C1 segment of cervical spinal cord (tissue), 14 donors: ENCODE measurements at places on chromosomes 16 and 17.

- no peak for DNase-seq
These were observed 24.6 kb downstream of the CNGB1 start for GRCh38 chr16:57946181-57946801.

DNA sequence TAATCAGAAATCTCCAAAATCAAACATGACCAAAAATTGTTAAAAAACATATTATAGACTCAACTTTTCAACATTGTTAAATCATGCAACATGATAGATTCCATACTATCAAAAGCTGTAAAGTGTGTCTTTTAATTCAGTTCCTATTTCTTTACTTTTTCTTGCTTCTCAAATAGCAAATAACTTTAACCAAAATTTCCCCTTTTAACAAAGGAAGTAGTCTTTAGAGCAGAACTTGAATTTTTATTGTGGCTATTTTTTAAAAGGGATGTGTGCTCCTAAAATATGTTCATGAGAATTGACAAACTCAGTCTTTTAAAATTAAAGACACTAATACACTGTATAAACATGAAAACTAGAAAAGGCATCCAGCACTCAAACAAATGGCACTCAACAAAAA is 49.1 kb downstream of the SPAG9 start:
- no peak for DNase-seq

DNA sequence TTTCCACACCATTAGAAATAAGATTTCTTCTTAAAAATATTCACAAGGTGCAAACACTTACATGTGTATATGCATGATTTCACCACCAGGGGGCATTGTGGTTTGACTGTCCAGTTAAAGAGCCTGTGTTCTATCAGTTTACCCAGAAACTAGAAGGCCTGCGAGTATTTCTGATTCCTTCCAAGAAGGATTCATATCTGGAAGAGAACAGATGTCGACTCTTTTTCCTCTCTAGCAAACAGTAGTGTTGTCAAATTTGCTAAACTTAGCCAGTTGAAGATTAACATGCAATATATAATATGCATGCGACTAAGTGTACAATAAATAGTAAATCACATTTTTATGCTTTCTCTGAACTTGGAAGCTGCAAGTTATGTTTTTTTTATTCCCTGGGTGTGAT is 404.1 kb downstream of the WWOX start:
- DNase-seq: no peak

DNA sequence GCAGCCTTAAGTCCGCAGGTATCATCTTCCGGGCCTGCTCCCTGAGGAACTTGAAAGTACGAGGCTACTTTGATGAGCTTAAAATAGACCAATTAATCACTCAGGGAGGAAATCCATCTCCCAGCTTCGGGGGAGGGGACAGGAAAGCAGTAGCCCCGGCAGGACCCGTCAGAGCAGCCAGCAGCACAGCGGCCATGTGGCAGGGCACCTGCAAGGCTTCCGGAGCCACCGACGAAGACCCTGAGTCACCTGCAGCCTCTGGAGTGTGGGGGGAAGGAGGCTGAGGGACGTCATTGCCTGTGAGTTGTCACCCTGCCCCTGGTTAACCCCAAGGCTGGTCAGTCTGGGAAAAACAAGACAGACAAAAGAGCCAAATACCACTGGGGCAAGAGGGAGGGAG is 4.4 kb upstream of the CYB561 start:
- no peak for DNase-seq

DNA sequence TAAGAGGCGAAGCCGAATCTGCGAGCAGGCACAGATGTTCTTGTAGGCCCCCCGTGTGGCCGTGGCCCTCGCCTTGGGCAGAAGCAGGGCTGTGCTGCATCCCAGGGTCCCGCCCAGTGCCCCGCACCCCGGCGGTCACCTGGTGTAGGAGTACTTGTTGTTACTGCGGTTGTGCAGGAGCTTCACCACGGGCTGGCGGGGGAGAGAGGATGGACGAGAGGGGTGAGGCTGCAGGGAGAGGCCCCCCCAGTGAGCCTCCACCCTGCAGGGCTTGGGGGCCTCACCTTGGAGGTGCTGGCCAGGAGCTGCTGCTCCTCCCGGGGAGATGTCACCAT is 11.4 kb downstream of the ASPHD1 start:
- no peak for DNase-seq

DNA sequence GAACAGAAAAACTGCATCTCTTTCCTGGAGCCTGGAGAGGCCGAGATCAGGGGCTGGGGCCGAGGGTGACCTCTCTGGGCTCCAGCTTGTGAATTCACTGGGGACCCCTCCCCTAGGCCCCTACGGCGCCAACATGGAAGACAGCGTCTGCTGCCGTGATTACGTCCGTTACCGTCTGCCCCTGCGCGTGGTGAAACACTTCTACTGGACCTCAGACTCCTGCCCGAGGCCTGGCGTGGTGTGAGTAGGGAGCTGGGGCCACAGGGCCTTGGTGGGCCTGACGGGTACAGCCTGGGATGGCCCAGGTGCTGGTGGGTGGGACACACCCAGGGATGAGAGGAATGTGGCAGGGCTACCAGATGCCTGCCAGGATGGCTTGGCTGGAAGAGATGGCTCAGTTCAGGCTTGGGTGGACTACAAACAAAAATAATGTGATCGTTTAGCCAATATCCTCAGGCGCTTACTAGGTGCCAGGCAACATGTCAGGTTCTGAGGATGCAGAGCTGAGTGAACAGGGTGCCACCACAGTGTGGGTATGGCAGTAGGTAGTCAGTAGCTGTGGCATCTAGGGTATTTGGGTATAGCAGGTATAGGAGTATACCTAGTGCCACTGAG is 1.8 kb downstream of the CCL22 start:
- DNase-seq: no peak

- no peak for DNase-seq
These were observed 3.2 kb downstream of the ZNF205 start for GRCh38 chr16:3115561-3115960.
